ENCODE measurements at places on chromosomes 11 and 22. TPM values are rescaled to one million over a fixed set of nuclear protein-coding genes. Genes with fewer than 3 reads are reported as not detected.

The ZNF202 gene
- polyA plus RNA-seq = 23.4 TPM

The SLC25A45 gene
- polyA plus RNA-seq = 17.0 TPM

The BTG4 gene
- not detected for polyA plus RNA-seq

- no peak for DNase-seq
Measured at GRCh38 chr11:117443266-117444186, 115.9 kb downstream of the CEP164 start.

- no peak for DNase-seq
Measured at GRCh38 chr11:65916391-65916790, 2.5 kb downstream of the C11orf68 start.

DNA sequence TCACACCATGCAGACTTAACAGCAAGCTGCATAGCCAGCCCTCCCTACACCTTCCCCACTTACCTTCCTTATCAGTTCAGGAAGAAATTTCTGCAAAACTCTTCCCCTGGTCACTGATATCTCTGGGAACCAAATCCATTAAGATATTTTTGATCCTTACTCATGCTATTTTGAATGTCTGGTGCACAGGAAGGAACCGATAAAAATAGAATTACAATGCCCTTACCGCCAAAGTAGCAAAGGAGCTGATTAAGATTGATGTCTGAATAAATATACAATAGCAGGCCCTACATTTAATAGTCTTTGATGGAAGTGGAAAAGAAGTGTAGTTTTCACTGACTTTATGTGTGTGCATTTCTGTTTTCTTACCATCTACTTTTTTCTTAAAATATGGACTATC is 117.3 kb downstream of the MPPED2 start:
- no peak for DNase-seq

DNA sequence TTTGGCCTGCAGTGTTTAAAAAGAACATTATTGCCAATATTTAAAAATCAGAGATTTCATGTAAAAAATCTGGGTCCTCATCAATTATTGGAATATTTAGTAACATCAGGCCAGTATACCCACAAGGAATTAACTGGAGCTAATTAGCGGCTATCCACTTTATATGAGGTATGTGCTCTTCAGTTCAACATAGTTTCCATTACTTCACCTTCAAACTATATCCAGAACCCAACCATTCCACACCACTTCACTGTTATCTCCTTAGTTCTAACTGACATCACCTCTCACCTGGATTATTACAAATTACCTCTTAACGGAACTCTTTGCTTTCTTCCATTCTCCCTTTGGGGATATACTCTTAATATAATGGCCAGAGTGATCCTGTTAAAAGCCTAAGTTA is 64.7 kb downstream of the DENND5A start:
- no peak for DNase-seq

- no peak for DNase-seq
Measured at GRCh38 chr11:39570526-39570925, 1888.9 kb downstream of the LRRC4C start.

All from left lung (tissue), 14 donors.